ENCODE measurements at places on chromosomes 7 and 10. TPM values are rescaled to one million over a fixed set of nuclear protein-coding genes. Genes with fewer than 3 reads are reported as not detected.

The NEUROD6 gene
- not detected for total RNA-seq

DNA sequence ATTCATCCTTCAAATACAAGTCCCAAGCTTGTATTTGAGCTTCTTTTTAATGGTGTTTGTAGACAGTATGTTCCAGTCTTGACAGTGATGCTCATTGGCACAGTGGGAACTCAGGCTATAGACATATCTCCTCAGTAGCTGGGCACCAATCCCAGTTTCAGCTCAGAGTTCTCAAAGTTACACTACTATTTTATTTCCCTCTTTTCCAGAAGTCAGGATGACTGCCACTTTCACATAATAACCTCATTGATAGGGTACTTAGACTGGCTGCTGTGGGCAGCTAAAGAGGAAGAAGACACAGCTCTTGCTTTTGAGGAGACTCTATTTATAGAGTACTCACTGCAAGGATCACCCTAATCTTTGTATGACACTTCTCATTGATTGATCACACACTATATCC is 2.4 kb downstream of the GBF1 start:
- DNase-seq, result no peak

DNA sequence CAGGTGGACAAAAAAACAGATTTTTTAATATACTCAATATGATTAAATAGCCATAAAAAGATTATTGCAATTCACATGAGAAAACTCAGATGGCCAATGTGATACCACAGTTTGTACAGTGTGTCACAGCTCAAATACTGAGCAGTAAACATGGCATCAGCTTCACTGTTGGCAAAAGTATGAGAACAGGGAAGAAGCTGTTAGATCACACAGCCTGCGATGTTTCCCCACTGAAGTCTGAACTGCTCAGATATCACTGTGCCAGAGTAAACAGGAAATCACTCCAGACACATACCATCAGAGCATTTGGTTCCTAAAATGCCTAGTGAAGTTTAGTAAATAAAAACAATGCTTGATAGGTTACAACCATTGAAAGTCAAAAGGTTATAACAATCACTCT is 347.8 kb downstream of the ETV1 start:
- no peak for DNase-seq

- DNase-seq, result no peak
Observed at GRCh38 chr10:31947144-31947926, 18.7 kb upstream of the ARHGAP12 start.

- DNase-seq, result no peak
Observed at GRCh38 chr10:73083221-73083620, 13.4 kb downstream of the P4HA1 start.

All from Right ventricle myocardium superior (tissue), 1 donor.